ENCODE measurements at places on chromosomes 1 and 21.
A peak's percentile ranks its signal among the peaks of the same experiment; 100 is the strongest.

DNA sequence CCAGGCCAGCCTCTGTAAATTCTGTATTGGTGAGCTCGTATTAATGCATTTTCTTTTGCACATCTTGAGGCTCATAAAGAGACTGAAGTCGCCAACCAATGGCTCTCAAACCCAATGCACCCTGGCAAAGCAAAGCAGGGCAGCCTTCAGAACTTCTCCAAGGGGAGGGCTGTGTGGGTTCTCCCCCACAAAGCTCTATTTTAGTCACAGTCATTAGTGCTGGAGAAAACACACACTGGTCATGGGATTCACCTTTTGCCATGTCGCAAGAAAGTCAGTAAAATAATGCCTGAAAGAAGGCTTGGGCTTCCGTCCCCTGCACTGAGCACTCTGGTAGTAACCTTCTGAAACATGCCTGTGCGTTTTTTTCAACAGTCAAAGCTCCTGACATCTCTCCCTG is 26.3 kb upstream of the ATF3 start:
- no peak for DNase-seq

- DNase-seq: no peak
Measured at GRCh38 chr1:8406960-8407359, 89.0 kb downstream of the SLC45A1 start.

DNA sequence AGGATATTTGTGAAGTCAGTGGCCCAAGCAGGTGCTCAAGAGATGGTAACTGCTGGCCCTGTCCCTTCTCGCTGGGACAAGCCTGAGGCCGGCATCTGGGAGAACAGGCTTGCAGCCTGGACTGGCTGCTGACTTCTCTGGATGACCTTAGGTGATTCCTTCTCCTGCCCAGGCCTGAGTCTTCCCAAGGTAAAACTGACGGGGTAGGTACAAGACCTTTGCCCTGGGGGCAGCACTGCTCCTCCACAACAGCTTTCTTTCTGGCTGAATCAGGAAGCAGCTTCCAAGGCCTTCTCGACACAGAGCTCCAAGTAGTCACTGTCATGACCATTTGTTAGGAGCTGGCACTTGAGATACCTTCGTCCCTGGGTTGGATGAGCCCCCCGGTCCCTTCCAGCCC is 59.6 kb downstream of the DMRTB1 start:
- DNase-seq: no peak

- DNase-seq: no peak
Measured at GRCh38 chr1:210800301-210800700, 333.6 kb downstream of the KCNH1 start.

GRCh38 chr1:150576367-150576711 is 3.1 kb downstream of the MCL1 start:
- no peak for DNase-seq

DNA sequence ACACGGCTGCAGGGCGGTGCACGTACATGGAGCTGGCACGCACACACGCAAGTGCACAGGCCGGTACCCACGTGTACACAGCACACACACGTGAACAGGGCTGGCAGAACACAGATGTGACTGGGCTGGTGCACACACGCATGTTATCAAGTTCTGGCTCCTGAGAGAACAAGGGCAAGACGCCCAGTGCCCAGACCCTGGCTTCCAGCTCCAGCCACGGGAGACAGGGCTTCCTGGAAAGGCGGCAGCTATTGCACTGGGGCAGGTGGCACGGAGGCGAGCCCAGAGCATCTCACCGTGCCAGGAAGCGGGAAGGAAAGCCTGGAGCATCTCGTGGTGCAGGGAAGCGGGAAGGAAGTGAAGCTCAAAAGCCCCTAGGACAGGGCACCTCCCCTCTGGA is 5.9 kb downstream of the SDF4 start:
- no peak for DNase-seq

DNA sequence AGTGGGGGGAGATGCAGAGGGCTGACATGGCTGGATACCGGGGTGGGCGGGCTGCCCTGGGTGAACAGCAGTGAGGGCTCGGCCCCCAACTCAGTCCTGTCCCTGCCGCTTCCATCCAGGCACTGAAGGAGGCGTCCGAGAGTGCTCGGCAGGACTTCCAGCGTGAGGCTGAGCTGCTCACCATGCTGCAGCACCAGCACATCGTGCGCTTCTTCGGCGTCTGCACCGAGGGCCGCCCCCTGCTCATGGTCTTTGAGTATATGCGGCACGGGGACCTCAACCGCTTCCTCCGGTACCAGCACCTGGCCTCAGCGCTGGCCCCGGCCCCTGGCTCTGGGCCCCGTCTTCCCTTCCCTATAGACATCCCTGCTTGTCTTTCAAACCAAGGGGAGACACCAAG is 15.6 kb downstream of the NTRK1 start:
- DNase-seq: no peak

GRCh38 chr1:240720976-240721375 is 109.0 kb upstream of the GREM2 start:
- no peak for DNase-seq

GRCh38 chr1:59506952-59507351 is 210.1 kb downstream of the FGGY start:
- no peak for DNase-seq

DNA sequence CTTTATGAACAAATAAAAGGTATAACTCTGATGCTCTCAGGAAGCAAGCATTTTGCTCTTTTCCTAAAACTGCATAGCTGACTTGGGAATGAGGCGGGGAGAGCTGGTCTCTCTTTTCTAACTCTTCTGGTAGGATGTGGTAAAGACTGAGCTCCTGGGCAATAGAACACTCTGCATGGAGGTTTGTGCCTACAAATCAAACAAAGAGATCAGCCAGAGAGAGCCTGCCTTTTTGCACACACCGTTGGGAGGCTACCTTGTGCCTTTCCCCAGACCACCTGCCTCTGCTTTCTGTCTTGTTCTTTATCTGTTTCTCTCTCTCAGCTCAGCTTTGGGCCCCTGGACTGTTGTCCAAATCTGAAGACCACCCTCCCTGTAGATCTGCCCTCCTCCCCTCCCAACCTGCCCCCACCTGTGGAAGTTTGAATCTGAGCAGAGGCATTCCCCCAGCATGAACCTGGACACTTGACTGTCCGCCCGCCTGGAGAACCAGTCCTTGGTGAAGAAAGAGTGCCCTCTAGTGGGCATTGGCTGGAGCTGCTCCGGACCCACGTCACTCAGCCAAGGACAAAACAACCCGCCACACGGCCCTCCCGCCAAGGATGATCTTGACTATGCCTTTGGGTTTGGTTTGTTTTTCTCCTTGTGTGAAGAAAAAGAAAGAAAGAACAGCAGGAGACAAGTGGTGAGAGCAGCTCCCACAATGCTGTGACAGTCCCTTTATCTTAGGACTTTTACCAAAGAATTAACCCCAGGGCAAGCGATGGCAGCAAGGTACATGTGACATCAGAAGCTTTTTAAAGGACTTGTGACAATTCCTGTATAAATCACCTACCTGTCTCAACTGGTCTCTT is 228.2 kb downstream of the PBX1 start:
- DNase-seq: peak; percentile 26

DNA sequence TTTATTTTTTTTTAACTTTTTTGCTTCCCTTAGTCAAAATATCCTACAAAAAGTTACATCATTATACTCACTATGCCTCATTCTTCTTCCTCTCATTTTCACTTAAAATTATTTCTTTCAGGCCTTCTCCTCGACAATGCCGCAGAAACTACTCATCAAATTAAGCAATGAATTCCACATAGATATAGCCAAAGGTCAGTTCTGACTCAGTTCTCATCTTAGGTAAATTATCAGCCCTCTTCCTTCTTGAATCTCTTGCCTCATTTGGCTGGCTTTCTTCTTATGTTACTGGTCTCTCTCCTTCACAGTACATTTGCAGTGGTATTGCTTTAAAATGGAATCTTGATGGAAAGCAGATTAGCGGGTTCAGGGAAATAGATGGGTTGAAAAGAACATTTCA is 260.7 kb upstream of the BRINP3 start:
- DNase-seq: no peak

- DNase-seq: no peak
Measured at GRCh38 chr1:206735553-206736031, 35.0 kb upstream of the IL19 start.

DNA sequence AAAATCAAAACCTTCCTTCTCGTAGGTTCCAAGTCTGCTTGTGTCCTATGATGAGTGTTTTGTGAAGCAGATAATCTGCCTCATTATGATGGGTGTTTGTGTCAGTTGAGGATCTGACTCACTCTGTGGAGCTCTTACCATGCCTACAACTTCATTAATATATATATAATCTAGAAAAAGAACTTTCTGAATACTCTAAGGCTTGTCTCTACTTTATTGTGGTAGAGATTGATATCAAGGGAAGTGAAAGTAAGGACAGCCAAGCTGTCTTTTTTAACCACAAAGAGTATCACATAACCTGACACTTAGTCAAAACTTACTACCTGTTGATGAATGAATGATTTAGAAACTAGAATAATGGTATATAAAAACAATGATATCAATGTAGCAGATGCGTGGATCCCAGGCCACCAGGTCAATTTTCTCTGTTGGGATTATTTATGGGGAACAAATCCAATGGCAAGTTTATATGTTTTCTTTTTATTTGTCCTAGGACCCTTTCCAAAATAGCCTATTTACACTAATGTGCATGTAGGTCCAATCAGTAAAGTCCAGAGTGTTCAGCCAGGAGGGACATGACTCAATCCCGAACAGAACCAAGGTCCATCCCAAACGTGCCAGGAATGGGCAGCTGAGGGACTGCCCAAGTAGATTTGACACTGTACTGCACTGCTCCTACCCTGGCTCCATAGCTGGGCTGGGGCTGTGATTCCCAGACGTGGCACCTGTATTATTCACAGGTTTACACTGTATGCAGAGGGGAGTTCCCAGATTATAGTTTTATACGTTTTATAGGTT is 182.3 kb upstream of the GREM2 start:
- DNase-seq: no peak

DNA sequence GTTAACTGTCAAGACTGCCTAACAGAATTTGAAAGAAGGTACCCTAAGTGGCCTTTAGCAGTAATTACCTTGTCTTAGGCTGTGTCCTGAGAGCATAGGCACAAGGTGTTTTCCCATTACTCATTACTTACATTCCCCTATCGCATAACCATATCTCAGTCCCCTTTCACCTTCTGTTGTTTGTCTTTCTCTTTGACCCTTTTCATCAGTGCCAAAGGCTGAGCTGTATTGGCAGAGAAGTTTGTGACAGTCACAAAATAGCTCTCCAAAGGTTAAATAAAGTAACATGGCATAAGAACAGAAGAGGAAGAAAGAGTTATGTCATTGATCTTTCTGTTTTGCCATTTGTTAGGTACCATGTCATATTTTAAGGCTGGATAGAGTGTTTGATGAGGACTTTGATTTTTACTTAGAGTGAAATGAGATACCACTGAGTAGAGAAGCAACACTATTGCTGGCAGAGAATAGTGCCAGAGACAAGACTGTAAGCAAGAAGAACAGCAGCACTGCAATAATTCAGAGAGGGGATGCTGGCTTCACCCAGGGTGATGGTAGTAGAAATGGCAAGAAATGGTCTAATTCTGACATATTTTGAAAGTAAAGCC is 497.8 kb downstream of the TTLL7 start:
- DNase-seq: no peak

DNA sequence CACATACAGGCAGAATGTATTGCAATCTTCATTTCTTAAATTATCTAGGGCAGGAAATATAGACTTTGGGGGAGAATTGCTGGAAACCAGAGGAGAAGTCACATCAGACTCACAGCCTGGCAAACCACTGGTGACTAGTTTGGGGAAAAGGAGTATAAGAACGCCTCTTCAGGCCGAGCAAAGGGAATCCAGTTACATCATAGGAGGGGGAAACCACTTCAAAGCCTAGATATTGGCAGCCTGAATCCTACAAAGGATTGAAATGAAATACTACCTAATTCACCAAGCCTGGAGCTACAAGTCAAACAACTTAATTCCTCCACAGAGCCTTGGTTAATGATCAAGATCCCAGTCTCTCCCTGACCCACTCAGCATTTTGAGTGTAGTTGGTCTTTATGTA is 121.7 kb downstream of the SLC30A10 start:
- DNase-seq: no peak

- peak; percentile 27 for DNase-seq
Measured at GRCh38 chr1:111471012-111471411, 2.8 kb upstream of the C1orf162 start.

GRCh38 chr1:2506007-2506860 is 20.2 kb downstream of the PANK4 start:
- DNase-seq: no peak

DNA sequence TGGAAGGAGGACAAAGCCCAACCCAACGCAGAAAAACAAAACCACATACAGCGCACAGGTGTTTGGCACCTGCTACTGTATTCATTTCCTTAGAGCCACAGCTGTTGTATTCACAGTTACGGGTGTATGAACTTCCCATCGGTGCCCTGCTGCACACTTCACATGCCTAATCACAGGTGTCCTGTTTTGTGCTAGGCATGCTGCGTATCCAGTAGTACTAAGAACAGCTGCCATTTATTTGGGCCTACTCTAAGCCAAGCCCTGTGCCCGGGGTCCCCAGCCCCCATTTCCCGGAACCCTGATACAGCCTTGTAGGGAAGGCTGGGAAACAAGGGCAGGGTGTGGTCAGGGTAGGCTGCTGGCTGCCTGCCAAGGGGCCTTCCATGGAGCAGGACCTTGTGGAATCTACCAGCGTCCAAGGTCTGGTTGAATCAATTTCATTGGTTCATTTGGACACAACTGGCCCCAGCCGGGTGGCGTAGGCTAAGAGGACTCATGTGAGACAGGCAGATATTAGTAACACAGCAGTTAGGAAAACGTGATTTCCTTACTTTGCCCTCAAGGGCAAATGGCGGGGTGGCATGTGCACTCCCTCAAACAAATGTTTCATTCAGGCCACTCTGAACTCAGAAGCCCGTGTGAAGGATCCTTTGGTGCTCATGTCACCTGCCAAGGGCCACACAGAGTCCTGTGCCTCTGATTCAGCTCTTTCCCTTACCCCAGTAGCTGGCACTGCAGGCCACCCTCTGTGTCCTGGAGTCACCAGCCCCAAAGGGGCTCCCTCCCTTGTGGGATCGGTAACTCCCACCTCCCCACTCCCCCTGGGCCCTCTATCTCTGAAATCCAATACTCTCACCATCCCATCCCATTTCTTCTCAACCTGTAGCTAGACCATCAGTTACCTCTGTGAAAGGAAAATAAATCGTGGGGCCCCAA is 986 bp upstream of the RNF186 start:
- DNase-seq: no peak

DNA sequence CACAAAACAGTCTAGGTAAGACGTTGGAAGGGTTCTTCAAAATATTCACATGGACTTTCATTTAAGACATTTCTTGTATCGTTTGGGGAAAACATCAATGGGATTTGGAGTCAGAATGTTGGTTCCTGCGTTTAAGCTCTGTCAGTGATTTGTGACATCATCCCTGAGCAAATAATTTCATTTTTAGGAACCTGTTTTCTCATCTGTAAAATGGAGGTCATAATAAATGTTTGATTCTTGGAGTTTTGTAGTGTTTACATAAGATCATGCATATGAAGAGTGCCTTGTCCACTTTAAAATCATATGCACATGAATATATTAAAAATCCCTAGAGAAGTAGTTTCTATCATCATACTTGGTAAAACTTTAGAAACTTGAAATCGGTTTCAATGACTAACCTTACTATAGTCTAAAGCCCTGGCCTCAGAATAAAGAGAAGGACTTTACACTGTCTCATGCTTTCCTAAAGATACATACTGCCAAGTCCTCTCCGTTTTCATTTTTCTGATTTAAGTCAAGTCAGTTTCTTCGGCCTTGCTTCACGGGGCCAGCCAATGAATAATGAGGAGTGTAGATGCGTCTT is 178.4 kb downstream of the ADSS2 start:
- DNase-seq: no peak
